ENCODE measurements at places on chromosomes 7 and 10.

DNA sequence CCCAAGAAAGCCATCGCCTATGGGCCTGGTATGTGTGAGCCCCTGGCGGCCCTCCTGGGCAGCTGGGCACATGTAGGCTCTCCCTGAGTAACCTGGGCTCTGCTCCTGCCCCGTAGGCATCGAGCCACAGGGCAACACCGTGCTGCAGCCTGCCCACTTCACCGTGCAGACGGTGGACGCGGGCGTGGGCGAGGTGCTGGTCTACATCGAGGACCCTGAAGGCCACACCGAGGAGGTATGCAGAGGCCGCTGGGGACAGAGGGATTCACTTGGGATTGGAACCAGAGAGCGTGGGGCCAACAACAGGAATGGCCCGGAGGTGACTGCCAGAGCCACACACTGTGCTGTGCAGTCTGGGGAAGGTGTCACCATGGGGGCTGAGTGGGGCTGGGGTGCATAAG lies 7.3 kb downstream of the FLNC start:
- no peak for DNase-seq

DNA sequence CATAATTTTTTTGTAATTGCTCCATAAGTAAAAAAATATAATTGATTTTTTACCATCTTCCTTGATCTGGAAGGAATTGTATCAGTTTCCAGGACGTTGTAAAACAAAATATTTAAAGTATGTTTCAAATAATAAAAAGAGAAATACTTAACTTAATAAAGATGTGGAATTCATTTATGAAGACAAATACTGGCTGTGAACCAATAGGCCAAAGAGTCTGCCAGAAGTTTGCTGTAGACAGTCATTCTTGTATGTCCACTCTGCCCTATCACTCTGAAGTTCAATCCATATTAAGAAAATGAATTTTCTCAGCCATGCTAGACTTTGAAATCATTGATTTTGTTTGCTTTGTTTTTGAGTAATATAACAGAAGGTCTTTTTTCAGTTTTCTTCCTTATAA lies 256.4 kb downstream of the TRIL start:
- DNase-seq, result no peak

DNA sequence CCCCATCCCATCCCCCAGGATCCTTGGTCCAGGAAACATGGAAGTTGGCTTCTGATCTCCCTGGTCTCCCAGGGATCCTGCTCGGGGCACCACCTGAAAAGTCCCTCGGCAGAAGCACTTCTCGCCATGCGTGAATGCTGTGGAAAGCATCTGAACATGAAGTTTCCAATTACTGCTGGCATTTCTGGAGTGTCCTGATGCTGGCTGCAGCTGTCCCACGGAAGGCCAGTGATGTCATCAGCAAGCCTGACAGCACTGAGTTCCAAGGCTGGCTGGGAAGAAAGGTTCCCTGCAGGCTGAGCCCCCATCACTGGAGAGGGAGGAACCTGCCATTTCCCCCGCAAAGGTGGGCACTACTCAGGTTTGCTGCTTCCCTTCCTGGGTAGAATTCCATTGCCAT lies 71.4 kb downstream of the KCNMA1 start:
- DNase-seq, result no peak

DNA sequence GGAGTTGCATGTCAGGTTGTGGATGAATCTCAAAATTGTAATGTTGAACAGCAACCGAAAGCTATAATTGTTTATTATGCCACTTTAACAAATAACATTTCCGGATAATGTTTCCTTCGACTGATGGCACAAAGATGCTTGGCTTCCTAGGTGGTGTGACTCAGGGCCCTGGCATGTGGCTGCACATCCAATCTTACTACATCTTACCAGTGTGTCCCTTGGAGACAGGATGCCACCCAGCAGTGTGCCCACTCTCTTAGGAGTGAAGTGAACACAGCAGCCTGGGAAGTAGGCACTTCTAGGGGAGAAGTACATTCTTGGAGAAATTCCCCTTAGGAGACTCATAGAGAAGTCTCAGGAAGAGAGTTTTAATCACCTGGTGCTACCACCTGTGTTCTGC lies 33.0 kb upstream of the GPR26 start:
- no peak for DNase-seq

GRCh38 chr7:31776616-31777015 lies 89.6 kb downstream of the PPP1R17 start:
- DNase-seq, result no peak

GRCh38 chr10:971150-971542 lies 17.1 kb upstream of the GTPBP4 start:
- no peak for DNase-seq
